Activated naive CD8-positive, alpha-beta T cell treated with anti-CD3 and anti-CD28 coated beads, Interleukin-2, amount 10 ng/mL, durations not matched to agents 7 days and 5 days (primary cell): ENCODE measurements at places on chromosomes 6 and 20. TPM values are rescaled to one million over a fixed set of nuclear protein-coding genes. Genes with fewer than 3 reads are reported as not detected.

ZNF341 gene
- total RNA-seq, result 5.1 TPM

SCGN gene
- total RNA-seq, result not detected

CST2 gene
- total RNA-seq, result not detected

ID4 gene
- not detected for total RNA-seq

NOTCH4 gene
- total RNA-seq, result 0.67 TPM

CEP43 gene
- total RNA-seq, result 26.3 TPM

DNA sequence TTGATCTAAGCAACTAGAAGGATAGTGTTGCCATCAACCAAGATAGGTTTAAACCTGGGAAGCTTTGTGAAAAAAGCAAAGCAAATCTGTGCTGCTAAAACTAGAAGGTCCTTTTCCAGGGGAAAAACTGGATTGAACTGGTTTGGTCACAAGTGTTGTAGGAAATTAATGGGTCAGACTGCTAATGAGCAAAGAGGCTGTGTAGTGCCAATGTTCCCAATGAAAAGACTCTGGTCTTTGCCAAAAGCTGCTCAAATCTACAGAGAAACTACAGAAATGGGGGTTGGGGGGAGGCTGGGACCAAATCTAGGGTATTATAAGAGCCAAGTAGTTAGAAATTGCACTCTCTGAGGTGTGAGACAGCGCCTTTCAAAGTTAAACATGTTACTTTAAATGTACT, 85.0 kb downstream of the PLCG1 start:
- no peak for DNase-seq

- DNase-seq, result no peak
Observed at GRCh38 chr6:11869672-11870340, 91.2 kb upstream of the ADTRP start.

GRCh38 chr6:5998711-5999687, 7.7 kb downstream of the NRN1 start:
- DNase-seq, result peak; percentile 59

- DNase-seq, result peak; percentile 72
Observed at GRCh38 chr6:31128093-31128676, 7.9 kb upstream of the CDSN start.

DNA sequence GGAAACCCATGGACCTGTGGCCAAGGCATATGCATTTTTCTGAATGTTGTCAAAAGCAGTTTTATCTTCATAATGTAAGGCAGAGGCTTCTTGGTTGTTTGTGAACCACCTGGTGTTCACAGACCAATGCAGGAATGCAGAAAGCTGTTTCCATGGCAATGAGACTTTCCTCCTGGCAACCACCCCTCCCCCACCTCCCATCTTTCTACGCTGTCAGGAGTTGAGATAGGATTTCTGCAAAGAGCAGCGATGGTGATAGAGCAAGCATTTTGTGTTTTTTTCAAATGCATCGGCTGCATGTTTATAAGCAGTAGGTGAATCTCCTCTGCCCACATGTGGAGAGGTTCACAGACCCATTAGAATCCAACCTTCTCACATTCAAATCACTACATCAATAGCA, 114.1 kb upstream of the SMLR1 start:
- DNase-seq, result no peak

DNA sequence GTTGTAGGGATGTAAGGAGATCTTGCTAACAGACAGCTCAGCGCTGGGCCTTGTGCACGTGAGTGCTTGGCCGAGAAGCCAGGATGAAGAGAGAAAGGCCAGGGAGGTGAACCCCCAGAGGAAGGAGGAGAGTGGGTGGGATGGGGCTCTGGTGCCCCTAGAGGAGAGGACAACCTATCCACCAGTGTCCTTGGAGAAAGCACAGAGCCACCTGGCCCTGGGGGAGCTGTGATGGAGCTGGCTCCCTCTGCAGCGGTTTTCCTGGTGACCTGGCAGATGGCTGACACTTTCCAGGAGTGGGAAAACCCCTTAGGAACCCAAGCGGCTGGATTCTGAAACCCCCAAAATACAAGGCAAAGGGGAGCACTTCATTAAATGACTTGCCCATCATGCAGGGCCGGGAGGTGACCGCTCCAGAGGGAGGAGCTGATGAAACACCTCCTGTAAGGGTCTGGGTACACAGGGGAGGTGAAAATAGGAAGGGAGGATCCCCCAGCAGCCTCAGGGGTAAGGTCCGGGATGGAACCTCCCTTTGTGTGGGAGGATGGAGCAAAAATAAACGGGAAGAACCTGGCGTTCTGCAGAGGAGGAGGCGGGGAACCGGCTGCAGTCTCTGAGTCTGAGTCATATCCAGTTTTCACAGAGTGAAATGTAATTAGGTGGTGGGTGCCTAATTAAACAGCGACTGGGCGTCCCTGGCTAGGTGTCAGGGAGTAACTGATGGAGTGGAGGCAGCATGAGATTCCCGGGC, 80.4 kb downstream of the SULF2 start:
- no peak for DNase-seq
